ENCODE measurements at places on chromosomes 6 and 20.

DNA sequence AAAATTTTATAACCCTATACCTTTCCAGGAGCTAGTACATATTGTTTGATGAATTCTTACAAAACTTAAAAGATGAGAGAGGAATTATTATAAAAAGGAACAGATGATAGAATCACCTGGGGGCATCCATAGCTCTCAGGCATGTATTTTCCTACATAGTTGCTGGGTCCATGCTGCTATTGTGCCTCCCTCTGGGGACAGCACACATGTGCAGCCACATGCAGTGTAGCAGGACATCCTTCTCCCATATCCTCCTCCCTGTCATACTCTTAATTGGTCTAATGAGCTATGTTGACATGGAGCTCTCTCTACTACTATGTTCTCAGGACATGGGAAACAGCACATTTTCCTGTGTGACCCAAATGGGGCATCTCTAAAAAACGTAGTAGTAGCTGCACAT lies 898.2 kb upstream of the MAP3K7 start:
- no peak for DNase-seq

GRCh38 chr6:68197356-68197755 lies 437.7 kb upstream of the ADGRB3 start:
- DNase-seq = no peak

GRCh38 chr6:146041282-146041681 lies 12.4 kb downstream of the GRM1 start:
- DNase-seq = no peak

GRCh38 chr6:95232446-95232845 lies 344.9 kb upstream of the MANEA start:
- DNase-seq = no peak

DNA sequence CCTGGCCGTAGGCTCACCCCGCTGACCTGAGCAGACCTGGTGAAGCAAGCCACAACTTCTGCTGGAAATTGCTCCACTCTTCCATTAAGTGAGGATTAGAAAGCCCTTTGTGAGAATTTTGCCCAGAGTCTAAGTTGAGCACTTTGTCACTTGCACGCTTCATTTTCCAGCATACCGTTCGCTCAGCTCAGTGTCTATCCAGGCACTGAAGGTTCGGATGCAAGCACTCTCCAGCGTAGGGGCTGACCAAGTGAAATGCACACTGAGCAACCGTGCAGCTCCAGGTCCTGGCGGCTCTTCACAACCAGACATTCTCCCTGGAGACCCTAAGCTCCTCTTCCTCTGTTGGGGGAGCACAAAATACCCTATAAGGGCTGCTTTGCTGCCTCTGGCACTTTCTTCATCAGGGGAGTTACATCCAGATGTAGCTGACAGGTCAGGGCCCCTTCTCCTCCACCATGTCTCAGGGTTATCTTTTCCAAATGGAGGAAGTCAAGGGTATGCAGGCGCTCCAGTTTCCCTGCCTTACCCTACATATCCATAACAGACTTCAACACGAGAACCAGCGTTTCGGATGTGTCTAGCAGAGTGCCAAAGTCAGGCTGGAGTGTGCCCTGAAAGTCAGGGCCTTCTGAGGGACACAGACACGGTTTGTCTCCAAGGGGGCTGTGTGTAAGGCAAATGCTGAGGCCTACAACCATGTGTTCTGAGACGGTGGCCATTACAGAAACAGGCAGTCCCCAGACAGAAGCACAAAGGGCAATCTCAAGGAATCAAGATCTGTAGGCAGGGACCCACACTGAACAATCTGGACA lies 146.7 kb upstream of the AFDN start:
- no peak for DNase-seq

GRCh38 chr6:130993292-130993765 lies 69.7 kb downstream of the EPB41L2 start:
- DNase-seq = no peak

- DNase-seq = no peak
Measured at GRCh38 chr6:28523241-28523622, 2.4 kb upstream of the GPX5 start.

DNA sequence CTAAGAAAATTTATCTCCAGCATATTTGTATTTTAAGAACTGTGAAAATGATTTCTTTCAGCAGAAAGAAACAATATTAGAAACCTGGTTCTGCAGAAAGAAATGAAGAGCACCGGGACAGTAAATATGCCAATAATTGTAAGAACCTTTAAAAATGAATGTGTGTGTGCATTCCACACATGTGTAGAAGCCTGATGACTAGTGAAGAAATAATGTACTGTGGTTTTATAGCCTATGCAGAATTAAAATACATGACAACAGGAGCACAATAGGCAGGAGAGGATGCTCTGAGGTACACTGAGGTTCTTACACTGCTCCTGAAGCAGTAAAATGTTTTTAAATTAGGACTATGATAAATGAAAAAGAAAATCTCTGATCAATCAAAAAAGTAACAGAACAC lies 48.9 kb downstream of the SNX14 start:
- no peak for DNase-seq

DNA sequence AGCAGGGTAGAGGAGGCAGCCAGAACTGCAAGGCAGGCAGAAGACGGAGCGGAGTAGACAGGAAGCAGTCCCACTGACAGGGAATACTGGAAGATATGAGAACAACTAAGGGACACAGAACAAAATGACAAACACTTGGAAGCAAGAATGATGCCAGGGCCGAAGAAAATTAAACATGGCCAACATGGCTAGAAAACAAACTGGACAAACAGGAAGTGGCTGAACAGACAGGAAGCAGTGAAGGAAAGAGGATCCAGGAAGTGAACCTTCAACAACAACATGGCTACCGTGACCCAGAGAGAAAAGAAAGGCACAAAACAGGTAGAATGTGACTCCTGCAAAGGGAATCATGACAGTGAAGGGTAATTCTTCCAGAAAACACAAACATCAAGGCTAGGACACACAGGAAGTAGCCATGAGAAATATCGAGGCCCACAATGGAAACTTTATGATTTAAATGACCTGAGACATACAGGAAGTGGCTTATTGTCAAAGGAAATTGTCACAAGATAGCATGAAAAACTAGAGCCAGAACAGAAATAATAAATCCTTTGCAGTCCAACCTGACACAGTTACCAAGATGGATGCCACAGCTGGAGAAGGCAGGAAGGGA lies 9.1 kb downstream of the COL11A2 start:
- DNase-seq = no peak

DNA sequence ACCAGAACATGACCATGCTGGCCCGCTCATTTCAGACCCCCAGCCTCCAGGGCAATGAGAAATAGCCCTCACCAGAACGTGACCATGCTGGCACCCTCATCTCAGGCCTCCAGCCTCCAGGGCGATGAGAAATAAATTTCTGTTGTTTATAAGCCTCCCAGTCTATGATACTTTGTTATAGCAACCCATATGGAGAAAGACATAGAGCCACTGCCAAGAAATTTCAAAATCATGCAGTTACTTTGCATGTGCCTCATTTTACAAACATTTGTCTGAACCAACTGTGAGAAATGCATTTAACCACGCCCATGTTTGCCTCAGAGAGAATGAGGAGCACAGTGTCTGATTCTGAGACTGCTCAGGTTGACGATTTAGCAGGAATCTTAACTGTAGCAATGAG lies 15.5 kb downstream of the CYP39A1 start:
- no peak for DNase-seq

DNA sequence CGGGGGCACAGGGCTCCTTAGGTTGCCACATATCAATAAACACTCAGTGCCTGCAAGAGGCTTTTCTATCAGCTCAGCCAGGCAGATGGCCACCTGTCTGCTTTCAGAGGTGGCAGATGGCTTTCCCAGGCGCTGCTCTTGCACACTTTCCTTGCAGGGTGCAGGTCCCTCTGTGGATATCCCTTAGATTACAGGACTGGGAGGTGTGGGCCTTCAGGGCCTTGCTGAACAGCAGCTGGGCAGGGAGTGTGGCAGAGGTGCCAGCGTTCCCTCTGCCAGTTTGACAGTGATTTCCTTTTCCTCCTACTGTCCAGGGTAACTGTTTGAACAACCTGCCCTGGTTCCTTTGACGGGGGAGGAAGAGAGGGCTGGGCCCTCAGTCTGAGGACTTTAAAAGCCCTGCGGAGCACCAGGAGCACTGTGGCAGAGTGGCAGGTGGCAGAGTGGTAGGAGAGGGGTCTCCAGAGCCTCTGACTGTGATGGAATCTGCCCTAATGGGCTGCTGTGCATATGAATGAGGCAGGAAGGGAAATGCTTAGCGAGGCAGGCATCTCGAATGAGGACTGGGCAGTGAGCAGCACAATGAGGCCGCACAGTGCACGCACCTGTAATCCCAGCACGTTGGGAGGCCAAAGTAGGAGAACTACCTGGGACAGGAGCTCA lies 34.2 kb downstream of the ABHD12 start:
- DNase-seq = no peak

GRCh38 chr6:160391419-160392116 lies 43.4 kb downstream of the SLC22A3 start:
- no peak for DNase-seq

- DNase-seq = no peak
Measured at GRCh38 chr6:40953486-40953885, 85.5 kb downstream of the UNC5CL start.

GRCh38 chr20:18537651-18538050 lies 29.6 kb upstream of the SMIM26 start:
- no peak for DNase-seq

DNA sequence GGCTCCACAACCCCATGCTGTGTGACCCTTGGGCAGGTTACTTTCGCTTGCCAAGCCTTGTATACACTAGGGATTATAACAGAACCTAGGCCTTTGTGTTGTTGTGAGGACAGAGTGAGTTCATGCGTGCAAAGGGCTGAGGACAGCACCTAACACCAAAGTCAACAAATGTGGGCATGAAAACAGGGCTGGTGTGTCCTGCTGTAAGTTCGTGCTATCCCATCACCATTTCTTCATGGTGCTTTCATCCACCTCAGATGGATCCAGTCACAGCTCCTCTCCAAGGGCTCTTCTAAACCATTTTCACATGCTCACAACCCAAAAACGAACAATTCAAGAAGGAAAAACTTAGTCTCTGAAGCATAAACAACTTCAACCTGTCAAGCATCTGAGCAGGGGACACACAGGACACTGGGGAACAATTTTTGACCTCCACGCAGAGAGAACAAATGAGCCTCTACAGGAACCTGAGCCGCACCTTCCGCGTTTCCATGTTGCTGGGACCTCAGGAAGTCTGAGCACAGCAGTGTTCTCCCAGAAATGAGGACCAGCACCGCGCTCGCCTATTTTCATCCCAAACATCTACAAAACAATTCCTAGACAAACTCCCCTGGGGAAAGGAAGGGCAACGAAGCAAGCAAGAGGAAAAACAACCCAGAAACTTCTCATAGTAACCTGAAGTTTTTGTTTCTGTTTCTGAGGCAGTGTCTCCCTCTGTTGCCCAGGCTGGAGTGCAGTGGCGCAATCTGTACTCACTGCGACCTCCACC lies 3.1 kb downstream of the LRP11 start:
- DNase-seq = no peak

- no peak for DNase-seq
Measured at GRCh38 chr6:74632196-74632875, 573.5 kb downstream of the COL12A1 start.

DNA sequence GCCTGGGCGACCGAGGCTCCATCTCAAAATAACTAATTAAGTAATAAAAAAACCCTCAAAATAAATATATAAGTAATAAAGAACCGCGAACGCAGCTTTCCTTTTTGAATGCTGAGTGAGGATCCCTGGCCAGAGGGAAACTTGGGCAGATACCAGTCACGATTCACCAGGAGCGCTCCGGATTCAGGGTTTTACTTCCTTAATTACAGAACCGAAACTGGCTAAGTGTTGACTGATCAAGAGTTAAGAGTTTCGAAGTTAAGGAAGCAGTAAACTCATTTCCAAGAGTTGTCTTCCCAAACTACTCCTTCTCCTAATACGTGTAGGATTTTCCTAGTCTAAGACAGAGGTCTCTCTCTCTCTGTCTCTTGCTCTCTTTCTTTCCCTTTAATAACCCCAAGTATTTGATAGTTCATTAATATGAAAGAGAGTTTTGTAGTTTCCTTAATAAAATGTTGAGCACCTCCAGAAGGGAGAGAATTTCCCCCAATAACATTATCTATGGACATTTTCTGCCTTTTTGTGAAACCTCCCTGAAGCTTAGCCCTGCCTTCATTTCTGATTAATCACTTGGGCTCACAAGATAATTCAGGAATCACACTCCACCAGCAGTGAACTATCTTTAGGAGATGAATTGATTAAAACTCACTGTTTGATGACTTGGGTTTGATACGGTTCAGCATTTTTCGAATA lies 61.4 kb upstream of the ZNF217 start:
- peak; percentile 60 for DNase-seq

DNA sequence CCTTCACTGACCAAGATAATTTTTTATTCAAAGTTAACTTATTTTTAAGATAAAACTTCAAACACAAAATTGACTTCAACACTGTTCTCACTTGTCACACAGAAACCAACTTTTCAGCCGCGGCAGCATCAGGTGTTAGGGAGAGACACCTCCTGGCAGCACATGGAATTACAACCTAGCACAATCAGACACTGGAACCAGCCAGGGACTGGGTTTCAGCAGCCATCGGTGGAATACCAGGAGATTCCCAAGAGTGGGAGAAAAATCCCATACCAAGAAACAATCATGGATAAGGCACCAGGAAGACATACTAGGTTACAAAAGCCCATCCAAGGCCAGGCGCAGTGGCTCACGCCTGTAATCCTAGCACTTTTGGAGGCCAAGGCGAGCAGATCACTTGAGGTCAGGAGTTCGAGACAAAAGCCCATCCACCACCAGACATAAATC lies 70.0 kb downstream of the SNX5 start:
- DNase-seq = no peak

DNA sequence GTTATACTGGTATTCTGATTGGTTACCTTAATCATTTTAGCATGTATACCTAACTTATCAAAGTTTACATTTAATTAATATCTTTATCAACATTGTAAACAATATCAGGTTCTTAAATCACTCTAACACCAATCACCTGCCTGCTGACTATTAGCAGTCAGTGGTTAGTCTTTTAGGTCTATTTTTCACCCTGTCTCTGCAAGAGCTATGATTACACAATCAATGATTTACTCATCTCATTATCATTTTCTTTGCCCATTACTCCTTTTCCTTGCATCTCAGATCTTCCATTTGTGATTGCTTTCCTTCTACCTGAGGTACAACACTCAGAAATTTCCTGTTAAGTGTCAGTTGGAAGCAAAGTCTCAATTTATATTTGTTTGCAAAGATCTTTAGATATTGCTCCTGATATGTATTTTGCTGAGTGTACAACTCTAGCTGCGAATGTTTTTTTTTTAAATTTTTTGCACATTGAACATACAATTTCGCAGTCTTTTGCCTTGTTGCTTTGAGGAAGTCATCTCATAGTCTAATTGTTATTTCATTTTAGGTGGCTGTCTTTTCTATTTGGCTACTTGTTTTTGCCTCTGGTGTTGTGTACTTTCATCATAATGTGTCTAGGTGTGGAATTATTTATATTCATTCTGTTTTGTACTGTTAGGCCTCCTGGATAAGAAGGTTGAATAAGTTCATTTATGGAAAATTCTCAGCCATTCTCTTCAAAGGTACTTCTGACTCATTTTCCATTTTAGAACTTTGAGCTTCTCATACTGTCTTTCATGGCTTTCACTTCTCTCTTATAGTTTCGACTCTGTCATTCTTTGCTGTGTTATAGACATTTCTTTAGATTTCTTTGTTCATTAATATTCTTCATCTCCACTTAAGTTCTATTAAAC lies 104.9 kb upstream of the CEP162 start:
- DNase-seq = peak; percentile 77

GRCh38 chr20:8242827-8243724 lies 111.0 kb downstream of the PLCB1 start:
- DNase-seq = no peak
